Inflammatory macrophage (primary cell): ENCODE measurements at places on chromosomes 3 and 15.

- DNase-seq: no peak
Observed at GRCh38 chr15:41048397-41048796, 67.7 kb downstream of the INO80 start.

GRCh38 chr15:27579738-27580137 lies 519.4 kb downstream of the OCA2 start:
- DNase-seq: no peak

- DNase-seq: peak; percentile 70
Observed at GRCh38 chr15:64460724-64461720, 644 bp downstream of the ZNF609 start.

DNA sequence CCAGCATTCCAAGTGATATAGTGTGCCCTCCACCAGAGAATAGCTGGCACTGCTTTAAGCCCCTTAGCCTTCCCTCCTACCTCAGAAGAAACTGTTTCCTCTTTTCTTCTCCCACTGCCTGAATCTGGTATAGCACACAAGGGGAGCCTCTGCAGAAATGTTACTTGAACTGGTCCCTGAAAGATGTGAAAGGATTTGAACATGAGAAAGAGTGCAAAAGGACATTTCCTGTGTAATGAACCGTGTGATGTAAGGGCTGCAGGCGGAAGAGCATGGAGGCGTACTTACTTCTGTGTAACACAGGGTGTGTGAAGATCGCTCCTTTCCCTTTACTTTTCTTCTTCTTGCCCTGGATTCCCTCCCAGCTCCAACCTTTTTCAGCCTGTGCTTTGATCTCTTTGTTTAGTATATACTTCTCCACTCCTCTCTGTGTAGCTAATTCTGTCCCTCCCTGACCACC lies 8.4 kb downstream of the TMOD3 start:
- DNase-seq: peak; percentile 75

- no peak for DNase-seq
Observed at GRCh38 chr3:197828-198491, 1.4 kb downstream of the CHL1 start.

GRCh38 chr3:110492876-110493275 lies 578.7 kb upstream of the NECTIN3 start:
- DNase-seq: no peak

DNA sequence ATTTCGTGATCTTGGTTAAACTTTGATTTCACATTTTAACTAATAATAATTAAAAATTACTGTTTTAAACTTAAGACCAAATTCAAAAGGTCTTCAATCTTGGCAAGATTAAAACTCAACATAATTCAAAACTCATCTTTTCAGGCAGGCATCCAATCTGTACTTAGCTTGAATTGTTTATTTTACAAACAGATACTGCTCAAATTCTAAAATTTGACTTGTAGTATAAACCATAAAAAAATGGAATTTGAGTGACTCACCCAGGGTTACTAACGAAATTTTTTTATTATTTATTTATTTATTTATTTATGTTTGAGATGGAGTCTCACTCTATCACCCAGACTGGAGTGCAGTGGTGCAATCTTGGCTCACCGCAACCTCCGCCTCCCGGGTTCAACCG lies 64.4 kb downstream of the GAP43 start:
- DNase-seq: no peak

DNA sequence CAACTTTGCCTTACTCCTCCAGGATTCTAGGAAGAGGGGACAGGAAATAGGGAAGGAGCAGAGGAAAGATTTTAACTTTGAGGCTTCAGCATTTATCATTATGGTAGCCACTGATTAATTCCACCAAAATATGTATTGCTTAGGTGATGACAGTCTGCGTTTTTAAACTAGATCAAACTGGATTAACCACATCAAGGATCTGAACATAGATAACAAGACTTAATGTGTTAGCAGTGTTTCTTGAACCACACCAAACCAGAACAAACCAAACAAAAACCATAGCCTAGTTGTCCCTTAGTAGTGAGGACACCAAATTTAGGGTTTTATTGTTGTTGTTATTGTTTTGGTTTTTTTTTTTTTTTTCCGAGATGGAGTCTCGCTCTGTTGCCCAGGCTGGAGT lies 113.5 kb upstream of the LMOD3 start:
- DNase-seq: no peak

- DNase-seq: peak; percentile 36
Observed at GRCh38 chr15:90482124-90483011, 47.4 kb upstream of the CRTC3 start.

GRCh38 chr3:95272781-95273180 lies 1209.9 kb downstream of the NSUN3 start:
- DNase-seq: no peak

GRCh38 chr15:69760258-69760845 lies 307.7 kb downstream of the RPLP1 start:
- DNase-seq: peak; percentile 85

DNA sequence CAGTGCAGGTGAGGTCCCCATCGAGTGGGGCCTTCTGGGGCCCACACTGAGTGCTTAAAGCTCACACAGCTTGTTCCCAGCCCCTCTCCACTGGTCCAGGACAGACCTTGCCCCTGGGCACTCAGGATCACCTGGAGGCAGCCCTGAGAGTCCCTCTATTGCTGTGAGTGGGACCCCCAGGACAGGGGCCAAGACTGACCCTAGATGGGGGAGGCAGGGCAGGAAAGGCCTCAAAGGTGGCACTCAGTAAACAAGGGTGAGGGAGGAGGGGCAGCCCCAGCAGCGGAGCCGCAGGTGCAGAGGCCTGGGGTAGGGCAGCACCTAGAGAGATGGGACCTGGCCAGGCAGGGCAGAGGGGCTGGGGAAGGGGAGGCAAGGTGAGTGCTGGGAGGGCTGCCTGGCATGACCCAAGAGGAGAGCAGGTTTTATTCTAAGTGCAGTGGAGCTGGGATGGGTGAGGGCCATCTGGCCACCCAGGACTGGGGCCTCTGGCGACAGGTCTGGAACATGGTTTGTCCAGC lies 27.9 kb downstream of the CFAP100 start:
- DNase-seq: no peak

DNA sequence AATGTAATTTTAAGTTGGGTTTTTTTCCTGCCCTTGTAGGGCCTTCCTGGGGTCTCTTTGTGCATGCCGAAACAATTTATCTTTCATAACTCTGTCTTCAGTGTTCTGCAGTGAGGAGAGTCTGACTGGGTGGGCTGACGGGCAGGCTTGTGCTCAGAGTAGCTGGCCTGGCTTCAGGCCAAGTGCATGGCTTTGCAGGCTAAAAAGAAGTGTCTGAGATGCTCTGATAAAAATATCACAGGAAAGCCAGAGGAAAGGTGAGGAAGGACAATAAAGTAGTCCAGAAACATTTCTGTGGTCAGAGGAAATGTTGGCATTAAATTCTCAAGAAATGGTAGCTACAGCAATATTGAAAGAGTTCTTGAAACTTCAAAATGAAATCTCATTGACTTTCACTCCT lies 25.5 kb downstream of the ST3GAL6 start:
- no peak for DNase-seq

DNA sequence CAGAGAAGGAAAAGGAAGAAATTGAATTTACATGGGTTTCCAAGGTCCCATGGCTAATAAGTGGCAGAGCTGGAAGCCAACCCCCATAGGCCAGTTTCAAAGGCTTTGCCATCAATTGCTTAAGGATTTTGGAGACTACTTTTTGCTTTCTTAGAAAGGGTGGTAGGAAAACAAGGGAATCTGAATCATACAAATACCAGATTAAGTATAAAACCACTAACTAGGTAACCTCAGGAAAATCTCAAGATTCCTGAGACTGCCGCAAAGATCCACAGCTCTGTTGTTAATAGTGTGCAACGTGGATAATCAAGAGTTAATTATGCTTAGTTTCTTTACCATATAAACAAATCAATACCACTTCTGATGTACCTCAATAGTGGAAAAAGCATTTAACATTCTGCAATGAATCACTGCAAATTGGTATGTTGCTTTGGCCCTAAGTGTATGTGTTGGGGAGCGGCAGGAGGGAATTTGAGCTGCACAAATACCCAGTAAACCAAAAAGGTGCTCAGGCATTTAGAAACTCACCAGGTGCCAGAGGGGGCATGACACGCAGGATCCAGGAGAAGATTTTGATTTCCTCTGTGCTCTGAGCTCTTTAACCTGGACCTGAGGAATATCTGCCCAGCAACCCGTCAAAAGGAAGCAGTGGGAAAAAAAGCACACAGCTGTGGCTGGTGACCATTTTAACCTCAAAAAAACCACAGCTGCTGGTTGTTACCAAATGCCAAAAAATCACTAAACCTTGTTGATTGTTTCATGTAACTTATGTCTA lies 22.0 kb downstream of the AADAC start:
- no peak for DNase-seq

GRCh38 chr15:54660356-54660755 lies 536.4 kb downstream of the RSL24D1 start:
- DNase-seq: no peak

DNA sequence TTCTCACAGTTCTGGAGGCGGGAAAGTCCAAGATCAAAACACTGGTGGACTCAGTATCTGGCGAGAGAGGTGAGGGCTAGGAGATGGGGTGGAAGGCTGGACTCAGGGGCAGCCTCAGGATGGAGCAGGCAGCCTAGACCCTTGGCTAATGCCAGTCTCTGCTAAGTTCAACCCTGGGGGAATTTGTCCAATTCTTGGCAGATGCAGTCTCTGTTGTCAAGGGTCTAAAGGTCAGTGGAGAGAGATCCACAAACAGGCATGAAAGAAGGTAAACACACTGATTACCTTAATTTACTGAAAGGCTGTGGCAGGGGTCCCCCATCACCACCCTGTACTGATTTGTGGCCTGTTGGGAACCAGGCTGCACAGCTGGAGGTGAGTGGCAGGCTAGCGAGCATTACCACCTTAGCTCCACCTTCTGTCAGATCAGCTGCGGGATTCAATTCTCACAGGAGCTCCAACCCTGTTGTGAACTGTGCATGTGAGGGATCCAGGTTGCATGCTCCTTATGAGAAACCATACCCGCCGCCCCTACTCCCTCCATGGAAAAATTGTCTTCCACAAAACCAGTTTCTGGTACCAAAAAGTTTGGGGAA lies 32.5 kb upstream of the RHCG start:
- no peak for DNase-seq

DNA sequence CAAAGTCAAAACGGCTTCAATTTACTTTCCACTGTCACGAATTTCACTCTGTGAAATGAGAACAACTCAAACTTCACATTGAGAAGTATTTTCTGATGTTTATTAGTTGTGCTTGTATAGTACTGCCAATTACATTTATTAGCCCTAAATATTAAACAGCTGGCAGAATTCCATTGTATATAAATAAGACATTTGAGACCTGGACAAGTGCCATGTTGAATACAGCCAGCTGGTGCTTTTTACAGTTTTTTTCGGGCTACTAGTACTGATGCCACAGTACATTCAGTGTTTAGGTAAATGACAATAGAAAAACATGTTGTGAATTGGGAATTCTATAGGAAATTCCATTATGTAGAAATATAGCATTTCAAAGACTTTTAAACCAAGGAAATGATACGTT lies 79.0 kb downstream of the EPHA3 start:
- DNase-seq: no peak

- DNase-seq: no peak
Observed at GRCh38 chr3:37969596-37970100, 20.9 kb upstream of the VILL start.

GRCh38 chr15:96335411-96336024 lies 5.0 kb downstream of the NR2F2 start:
- no peak for DNase-seq

DNA sequence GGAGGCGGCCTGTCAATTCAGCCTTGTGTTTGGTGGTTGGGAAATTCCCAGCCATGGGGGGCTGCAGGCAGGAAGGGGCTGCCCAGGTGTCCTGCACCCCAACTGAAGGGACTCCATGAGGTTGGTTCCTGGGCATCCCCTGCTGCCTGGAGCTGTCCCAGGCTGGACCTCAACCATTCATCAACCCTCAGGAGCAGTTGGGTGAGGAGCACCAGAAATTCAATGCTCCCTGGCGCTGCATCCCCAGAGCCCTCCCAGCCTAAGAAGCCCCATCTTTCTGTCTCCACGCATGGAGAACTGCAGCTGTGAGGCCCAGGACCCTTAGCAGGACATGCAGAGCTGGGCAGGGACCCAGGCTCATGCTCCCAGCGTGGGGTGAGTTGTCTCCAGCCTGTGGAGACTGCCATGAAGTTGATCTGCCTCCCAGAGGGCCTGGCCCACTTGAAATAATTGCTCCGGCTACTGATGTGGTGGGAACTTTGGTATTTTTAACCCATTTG lies 8.0 kb upstream of the SEMA3B start:
- no peak for DNase-seq

- peak; percentile 8 for DNase-seq
Observed at GRCh38 chr3:30263238-30263924, 343.0 kb upstream of the TGFBR2 start.

GRCh38 chr3:113264283-113265131 lies 53.1 kb downstream of the BOC start:
- DNase-seq: no peak

- no peak for DNase-seq
Observed at GRCh38 chr3:87478716-87479115, 202.3 kb upstream of the POU1F1 start.

DNA sequence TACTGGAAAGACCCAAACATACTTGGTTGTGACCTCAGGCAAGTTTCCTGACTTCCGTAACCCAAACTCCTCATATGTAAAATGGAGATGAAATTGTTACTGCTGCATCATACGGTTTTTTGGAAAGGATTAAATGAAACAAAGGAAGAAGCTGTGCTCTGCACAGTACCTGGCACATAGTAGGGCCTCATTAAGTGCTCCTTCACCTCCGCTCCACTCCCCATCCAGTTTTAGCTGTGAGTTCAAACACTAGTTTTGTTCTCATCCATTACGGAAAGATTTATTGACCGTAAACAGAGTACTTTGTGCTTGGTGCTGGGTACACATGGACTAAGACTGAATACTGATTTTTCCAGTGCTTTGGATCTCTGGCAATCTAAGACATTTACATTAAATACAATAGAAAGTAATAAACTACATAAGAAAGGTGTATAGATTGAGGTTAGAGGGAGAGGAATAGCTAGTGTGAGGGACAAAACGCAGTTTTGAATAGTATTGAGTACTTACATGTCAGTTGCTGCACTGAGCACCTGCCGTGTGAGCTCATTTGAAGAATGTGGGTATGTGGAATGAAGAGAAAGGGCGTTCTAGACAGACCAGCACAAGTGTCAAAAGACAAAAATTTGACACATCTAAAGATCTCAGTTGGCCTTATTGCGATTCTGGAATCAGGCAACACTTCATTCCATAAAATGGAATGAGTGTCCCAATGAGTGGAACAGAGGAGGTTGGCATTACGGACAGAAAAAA lies 594 bp upstream of the ICE2 start:
- no peak for DNase-seq

GRCh38 chr15:85394554-85395333 lies 14.3 kb downstream of the AKAP13 start:
- DNase-seq: no peak
